Stimulated activated CD4-positive, alpha-beta T cell treated with anti-CD3 and anti-CD28 coated beads, Interleukin-15, amount 100 ng/mL, for 48 hours (primary cell): ENCODE measurements at places on chromosomes 5 and 9.

- peak; percentile 21 for DNase-seq
Measured at GRCh38 chr9:101119206-101119819, 90.8 kb downstream of the PLPPR1 start.

DNA sequence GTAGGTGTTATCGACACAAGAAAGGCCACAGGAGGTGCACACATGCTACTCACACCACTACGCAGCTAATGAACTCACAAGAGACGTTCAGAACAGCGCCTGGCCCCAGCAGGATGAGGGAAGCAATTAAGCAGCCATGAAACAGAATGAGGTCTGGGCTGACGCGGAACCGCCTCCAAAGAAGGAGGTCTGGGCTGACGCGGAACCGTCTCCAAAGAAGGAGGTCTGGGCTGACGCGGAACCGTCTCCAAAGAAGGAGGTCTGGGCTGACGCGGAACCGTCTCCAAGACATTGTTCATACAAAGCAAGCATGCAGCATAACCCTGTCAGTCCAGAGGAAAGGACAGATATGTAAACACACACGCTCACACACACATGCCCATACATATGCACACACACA, 63.2 kb upstream of the ZNF354A start:
- DNase-seq = no peak

DNA sequence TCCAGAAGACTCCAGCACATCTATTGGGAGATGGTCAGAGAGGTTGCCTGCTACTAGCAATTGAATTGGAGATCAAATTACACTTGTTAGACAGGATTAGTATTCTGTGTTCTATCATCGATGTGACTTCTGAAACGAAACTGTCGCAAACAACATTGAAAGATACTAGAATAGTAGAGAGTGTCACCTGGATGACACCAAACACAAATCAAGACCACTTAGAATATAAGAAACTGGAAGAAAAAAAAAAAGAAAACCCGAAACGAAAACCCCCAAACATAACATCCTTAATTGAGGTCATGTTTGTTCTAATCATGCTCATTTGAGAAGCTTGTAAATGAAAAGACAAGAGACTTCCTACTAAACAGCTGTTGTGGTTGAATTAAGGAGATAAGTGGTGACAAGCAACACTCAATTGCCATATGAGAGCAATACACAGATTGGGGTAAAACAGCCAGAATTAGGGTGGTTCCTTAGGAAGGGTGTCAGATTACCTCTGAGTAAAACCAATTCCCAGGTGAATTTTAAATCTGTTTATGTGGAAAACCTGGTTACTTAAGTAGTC, 97.6 kb downstream of the BASP1 start:
- DNase-seq = no peak

- no peak for DNase-seq
Measured at GRCh38 chr5:80125962-80126480, 90.9 kb downstream of the THBS4 start.

DNA sequence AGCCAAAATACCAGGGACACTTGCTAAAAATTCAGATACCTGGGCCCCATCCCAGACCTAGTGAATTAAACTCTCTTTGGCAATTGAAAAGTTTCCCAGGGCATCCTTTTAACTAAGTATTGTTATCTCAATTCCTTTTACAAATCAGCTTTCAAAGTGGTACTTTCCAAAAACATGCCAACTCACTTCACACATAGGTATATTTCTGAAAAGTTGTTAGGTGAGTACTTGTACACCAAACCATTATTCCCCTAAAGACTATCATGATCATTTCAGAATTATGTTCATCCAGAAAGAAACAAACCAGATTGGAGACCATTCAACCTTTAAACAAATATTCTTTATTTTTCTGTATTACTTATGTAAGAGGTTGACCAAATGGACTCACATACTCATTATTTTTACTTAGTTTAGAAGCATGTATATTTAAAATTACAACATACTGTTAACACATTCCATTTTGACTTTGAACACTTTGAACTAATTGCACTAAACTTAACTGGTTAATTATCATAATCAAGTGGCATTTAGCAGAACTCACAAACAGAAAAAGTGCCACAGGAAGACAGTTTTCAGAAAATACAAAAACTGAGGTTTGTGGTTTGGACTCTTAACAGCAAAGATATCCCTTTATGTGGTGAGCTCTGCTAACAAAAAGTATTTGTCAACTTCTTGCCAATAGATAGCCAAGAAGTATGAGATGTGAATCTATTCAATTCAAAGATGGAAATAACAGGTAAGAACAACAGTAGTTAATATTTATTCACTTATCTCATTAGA, 40.7 kb downstream of the KIAA0825 start:
- DNase-seq = no peak

GRCh38 chr5:179273441-179274145, 71.7 kb downstream of the ADAMTS2 start:
- no peak for DNase-seq

DNA sequence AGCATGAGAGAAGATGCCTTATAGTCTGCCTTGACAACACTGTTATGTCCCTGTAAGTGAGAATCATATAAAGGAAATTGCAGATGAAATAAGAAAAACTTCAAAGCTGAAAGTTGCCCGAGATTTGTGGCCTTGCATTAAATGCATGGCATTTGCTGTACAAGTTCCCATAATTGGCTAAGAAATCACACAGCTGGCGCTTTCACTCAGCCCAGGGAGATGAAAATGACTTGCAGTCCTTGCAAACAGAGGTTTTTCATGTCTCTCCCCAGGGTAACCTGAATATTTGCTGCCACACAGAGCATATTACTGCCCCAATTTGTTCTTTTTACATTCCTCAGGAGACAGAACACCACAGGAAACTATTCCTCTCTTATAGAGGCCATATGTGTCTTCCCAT, 174.8 kb downstream of the FAM114A2 start:
- DNase-seq = no peak

- DNase-seq = no peak
Measured at GRCh38 chr5:59768152-59769040, 125.1 kb downstream of the PDE4D start.

- DNase-seq = no peak
Measured at GRCh38 chr9:108844856-108845255, 10.9 kb downstream of the ACTL7B start.

DNA sequence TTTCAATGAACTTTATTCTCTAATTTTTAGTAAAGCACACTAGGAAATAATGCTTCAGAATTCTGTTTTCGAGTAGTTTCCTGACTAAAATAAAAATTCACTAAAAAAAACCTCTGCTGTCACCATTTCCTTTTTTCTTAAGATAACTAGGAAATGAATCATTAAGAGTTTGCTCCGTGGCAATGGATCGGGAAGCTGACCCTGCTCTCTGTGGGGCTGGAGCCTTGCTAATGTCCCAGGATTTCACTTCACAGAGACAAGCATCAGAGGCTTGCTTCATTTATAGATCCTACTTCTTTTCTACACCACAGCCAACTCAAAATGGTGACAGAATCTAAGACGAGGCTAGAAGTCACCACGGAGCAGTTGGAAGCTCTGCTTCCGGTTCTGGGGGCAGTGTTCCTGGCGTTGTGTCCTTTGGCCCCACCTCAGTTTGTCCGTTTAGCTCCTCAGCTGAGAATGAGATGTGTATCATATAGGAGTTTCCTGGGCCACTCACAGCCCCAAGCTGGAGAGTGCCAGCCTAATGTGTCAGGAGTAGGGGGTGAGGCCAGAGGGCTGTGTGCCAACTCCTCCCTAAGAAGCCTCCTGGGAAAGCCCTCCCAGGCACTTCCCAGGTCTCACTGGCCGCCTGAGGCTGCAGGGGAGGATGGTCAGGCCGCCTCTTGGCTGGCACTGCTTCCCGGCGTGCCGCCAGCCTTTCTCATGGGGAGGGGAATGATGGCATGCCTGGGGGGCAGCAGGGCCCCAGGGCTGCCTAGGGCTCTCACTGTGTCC, 19.6 kb downstream of the TENT4A start:
- DNase-seq = no peak

DNA sequence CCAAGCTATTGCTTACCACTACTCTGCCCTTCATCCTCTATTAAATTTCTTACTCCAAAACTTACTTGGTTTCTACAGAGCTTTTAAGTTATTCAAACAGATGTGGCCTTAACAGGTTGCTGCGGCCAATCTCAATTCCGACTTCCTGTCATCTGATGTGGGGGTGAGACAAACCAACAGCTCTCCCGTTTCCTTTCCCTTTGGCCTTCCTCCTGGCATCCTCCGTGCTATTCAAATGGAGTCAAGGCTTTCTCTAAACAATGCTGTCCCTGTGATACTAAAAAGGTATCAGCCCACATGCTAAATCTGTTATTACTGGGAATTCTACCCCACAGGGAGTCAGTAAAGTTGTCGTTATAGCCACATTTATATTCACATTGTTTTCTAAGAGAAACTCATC, 11.8 kb downstream of the RBM18 start:
- DNase-seq = no peak

- no peak for DNase-seq
Measured at GRCh38 chr9:89706086-89706485, 101.3 kb downstream of the GADD45G start.

DNA sequence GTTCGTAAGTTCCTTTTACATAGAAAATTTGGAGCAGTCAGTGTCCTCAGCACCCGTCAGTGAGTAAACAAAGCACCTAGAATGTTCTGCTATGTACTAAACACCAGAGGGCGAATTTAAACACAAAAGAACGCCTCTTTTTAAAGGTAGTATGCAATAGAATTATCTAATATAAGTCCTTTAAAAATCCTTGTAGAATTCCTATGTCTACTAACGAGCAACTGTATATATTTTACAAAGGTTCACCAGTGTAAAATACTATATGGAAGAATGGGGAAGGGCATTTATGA, 499 bp upstream of the TMEM232 start:
- DNase-seq = no peak

DNA sequence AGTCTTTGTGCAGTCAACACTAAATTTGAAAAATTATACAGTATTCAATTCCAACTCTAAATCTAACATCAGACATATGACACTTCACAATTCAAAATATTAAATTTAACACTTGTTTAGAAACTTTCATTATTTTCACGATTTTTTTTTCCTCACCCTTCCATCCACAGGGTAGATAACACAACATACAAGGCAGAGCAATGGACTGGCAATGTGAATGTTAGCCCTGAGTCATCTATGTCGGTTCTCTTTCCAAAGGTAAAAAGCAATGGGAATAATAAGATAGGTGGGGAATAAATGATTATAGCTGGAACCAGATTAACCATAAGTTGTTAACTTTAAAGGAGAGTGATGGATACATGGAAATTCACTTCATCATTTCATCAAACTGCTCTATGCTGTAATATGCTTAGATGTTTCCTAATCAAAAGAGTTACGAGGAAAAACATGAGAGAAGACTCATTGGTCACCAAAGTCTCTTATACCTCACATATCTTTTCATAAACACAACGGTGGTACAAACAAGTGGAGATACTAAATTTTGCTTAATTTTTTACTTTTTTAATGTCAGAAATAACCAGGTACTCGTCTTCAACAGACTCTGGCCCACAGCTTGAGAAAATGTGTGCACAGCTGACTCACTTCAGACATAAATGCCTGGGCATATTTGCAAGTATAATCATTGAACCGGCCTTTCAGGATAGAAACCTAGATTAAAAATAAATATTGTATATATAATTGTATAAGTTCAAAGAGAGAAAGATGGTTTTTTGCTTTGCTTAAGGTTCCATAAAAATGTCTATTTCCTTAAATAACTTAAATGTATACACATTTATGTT, 23.0 kb downstream of the RFX3 start:
- no peak for DNase-seq
